ENCODE measurements at places on chromosomes 7 and 10. TPM values are rescaled to one million over a fixed set of nuclear protein-coding genes. Genes with fewer than 3 reads are reported as not detected.

The MRC1 gene
- total RNA-seq: 232 TPM

The CFAP46 gene
- total RNA-seq: not detected

The LRRN3 gene
- 1.7 TPM for total RNA-seq

The FOXI2 gene
- total RNA-seq: not detected

The CYP3A7 gene
- total RNA-seq: not detected

The GPR26 gene
- total RNA-seq: not detected

The TBL2 gene
- 32.3 TPM for total RNA-seq

The DNAJC2 gene
- 22.2 TPM for total RNA-seq

The MBL2 gene
- not detected for total RNA-seq

The LGI1 gene
- total RNA-seq: 0.66 TPM

The TBATA gene
- 1.1 TPM for total RNA-seq

The BMPER gene
- 4.0 TPM for total RNA-seq

The NUTM2E gene
- total RNA-seq: not detected
